Activated CD8-positive, alpha-beta T cell treated with anti-CD3 and anti-CD28 coated beads, Interleukin-2, amount 10 ng/mL, durations not matched to agents 7 days and 5 days (primary cell): ENCODE measurements at places on chromosomes 12 and 14. TPM values are rescaled to one million over a fixed set of nuclear protein-coding genes. Genes with fewer than 3 reads are reported as not detected.

The EIF2B2 gene
- total RNA-seq: 51.0 TPM

The PAX9 gene
- not detected for total RNA-seq

The NYNRIN gene
- 0.21 TPM for total RNA-seq

The CMA1 gene
- 0.82 TPM for total RNA-seq

The NKX2-8 gene
- total RNA-seq: not detected

The TPPP2 gene
- total RNA-seq: not detected

The PTGDR gene
- total RNA-seq: 0.68 TPM

The MYF5 gene
- not detected for total RNA-seq

The RHEBL1 gene
- total RNA-seq: 9.5 TPM

The FAM90A1 gene
- 0.10 TPM for total RNA-seq

The IL22 gene
- total RNA-seq: not detected

The EEA1 gene
- total RNA-seq: 15.9 TPM

The CLEC6A gene
- not detected for total RNA-seq

The TAPBPL gene
- total RNA-seq: 31.2 TPM

- no peak for DNase-seq
Observed at GRCh38 chr14:55333711-55334485, 62.7 kb downstream of the FBXO34 start.

DNA sequence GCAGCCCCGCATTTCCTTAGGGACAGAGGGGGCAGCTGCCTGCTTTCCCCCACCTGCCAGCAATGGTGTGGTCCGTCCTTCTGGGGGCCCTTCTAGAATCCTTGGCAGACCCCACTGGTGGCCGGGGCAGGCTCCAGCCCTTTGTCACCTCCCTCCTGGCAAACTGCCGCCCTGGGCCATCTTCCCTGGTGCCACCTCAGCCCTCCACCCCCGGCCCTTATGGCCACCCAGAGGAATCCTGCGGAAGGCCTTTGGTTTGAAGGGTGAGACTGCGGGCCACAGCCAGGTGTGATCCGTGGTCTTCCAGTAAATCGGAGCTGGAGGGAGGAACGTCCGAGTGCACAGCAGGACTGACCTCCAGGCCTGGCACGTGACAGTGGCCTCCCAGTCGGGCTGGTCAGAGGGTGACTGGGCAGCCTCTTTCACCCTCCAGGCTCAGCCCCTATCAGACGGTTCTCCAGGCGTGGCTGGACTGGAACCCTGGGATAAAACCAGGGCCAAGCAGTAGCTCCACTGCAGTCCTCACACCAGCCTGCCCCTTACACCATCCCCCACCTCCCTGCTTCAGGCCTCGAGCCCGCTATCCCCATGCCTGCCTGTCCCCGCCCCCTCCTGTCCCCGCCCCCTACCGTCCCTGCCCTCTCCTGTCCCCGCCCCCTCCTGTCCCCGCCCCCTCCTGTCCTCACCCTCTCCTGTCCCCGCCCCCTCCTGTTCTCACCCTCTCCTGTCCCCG lies 12.4 kb downstream of the FBRSL1 start:
- DNase-seq: no peak

DNA sequence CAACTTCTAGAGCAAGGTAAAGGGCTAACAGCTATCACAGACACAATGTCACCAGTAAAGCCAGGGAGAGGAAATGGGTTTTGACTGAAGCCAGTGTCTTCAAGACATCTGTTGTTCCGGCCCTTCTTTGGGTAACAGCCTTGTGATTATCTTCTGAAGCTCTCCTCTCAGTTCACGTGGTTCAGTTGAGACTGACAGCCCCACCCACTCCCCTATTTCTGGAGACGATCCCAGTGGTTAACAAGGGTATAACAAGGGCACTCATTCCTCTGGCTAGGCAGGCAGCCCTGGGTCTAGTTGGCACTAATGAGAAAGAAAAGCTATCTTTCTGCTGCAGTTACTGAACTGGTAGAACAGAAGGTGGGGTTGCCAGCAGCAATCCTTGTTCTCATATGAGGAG lies 6.9 kb downstream of the GNPTAB start:
- peak; percentile 88 for DNase-seq

DNA sequence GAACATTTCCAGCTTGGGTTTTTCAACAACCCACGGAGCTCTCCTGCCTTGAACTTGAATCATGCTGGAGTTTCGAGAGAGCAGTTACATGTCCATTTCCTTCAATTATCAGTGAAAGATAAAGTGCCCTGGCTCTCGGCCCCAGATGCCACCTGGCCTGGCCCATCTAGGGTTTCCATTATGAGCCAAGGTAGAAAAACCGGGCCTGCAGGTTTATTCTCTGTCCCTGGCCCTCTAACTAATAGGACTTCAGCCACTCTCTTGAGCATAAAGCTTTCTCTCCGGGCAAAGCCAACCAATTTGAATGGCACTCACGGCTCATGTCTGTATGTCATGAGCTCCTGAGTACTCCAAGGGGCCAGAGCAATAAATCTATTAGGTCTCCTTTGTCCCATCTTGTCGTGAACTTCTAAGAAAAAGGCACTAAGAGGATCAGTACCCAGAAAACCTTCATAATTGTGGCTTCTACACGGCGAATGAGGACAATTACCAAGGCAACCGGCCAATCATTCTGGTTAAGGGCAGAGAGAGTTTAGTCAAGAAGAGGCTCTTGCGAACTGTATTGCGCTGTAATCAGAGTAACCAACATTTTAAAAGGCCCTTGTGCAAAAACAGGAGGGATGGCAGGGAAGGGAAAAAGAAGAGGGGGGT lies 392.3 kb downstream of the MED13L start:
- no peak for DNase-seq

DNA sequence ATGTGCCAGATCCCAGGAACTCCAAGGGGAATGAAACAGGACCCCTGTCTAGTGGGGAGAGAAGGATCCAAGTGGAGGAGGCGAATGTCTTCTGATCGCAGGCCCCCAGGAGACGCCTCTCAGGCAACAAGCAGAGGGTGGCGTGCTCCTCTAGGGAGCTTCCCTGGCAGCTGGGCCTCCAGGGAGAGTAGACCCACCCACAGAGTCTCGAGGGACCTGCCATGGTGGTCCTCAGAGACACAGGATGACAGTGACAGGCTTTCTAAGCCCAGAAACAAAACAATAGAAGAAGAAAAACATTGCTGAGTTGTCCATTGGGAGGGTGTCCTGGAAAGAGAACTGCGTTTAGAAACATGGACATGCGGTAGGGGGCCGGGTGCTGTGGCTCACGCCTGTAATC lies 140.6 kb upstream of the MAP1LC3B2 start:
- DNase-seq: no peak

- no peak for DNase-seq
Observed at GRCh38 chr12:1174659-1175058, 183.6 kb downstream of the ERC1 start.

GRCh38 chr14:50318031-50318626 lies 6.0 kb downstream of the DMAC2L start:
- DNase-seq: no peak

- DNase-seq: no peak
Observed at GRCh38 chr12:67425394-67425793, 156.2 kb downstream of the CAND1 start.

GRCh38 chr14:93464271-93464670 lies 33.5 kb downstream of the UNC79 start:
- DNase-seq: no peak

DNA sequence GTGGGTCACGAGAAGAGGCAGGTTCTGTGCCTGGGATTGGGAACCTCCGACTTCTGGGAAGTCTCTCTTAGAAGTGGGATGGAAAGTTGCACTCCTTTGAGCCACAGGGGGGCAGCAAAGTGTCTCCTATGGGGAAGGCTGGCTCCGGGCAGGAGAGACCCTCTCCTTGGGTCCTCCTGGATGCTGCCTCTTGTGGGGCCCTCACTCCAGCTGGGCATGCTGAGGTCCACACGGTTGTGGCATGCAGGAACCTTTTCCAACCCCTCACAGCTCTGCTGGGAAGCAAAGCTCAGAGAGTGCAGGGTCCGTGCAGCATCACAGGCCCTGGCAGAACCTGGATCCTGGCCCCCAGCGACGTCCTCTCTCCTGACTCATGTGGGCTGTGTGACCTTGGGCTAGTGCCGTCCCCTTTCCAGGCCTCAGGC lies 17.4 kb downstream of the SDSL start:
- peak; percentile 31 for DNase-seq

GRCh38 chr12:76480796-76481195 lies 78.8 kb downstream of the OSBPL8 start:
- no peak for DNase-seq

GRCh38 chr12:50537538-50537919 lies 32.7 kb downstream of the DIP2B start:
- no peak for DNase-seq

GRCh38 chr12:102691773-102692555 lies 211.6 kb upstream of the IGF1 start:
- no peak for DNase-seq

GRCh38 chr14:61257469-61258057 lies 23.6 kb downstream of the TMEM30B start:
- no peak for DNase-seq

- DNase-seq: no peak
Observed at GRCh38 chr12:48069241-48069640, 36.6 kb downstream of the SENP1 start.

DNA sequence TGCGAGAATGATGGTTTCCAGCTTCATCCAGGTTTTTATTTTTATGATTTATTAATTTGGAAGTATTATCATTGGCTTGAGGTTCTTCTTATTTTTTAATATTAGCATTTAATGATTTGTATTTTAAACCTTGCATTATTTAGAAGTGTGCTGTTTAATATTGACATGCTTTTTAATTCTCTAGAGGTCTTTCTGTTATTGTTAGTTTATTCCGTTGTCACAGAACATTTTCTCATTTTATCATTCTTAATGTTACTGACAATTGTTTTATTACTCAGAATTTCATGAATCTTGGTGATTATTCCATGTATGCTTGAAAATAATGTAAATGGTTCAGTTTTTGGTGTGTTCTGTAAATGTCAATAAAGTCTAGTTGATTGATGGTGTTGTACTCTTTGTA lies 463.5 kb upstream of the NOVA1 start:
- DNase-seq: no peak

- no peak for DNase-seq
Observed at GRCh38 chr14:59254911-59255545, 66.6 kb downstream of the DAAM1 start.

GRCh38 chr12:121277374-121277759 lies 19.1 kb downstream of the CAMKK2 start:
- no peak for DNase-seq

GRCh38 chr12:111434680-111435338 lies 29.1 kb downstream of the SH2B3 start:
- DNase-seq: peak; percentile 89

DNA sequence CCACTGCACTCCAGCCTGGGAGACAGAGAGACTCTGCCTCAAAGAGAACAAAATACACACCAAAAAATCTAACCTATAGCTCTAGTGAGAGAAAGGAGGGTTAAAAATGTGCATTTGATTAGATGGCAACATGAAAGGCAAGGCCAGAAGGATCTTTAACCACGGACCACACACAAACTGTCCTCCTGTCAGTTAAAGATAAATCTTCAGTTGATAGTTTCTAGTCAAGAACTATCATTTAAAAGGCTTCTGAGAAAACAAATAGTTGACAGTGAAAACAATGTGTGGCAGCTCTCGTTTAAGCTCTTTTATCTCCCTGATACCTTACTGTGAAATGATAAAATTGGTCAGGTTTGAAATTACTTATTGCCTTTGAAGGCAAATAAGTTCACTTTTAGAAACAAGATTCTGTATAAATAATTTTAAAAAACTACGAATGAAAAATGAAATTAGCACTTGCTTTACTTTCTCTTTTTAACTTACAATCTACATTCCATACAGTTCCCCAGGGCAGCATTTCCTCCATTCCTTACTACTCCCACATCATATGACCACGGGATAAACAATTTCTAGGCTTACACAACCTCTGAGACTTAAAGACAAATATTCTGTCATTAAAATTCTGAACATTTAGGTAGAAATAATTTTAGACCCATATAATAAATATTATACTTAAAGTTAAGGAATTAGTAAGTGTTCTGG lies 71.4 kb upstream of the GNPNAT1 start:
- DNase-seq: no peak

GRCh38 chr12:19125325-19125724 lies 4.2 kb upstream of the PLEKHA5 start:
- no peak for DNase-seq

- DNase-seq: no peak
Observed at GRCh38 chr12:45093051-45093450, 42.2 kb upstream of the DBX2 start.

- no peak for DNase-seq
Observed at GRCh38 chr12:96773031-96773430, 134.0 kb upstream of the NEDD1 start.
